ENCODE measurements at places on chromosomes 5 and 9. TPM values are rescaled to one million over a fixed set of nuclear protein-coding genes. Genes with fewer than 3 reads are reported as not detected.

KCNIP1 gene
- total RNA-seq, result not detected

CAPSL gene
- total RNA-seq, result 0.73 TPM

SPATA31A3 gene
- total RNA-seq, result not detected

FBP2 gene
- total RNA-seq, result not detected

FBN2 gene
- not detected for total RNA-seq

SLC36A2 gene
- total RNA-seq, result not detected

GBGT1 gene
- total RNA-seq, result 3.2 TPM

KCNT1 gene
- not detected for total RNA-seq

IL11RA gene
- total RNA-seq, result 19.3 TPM

F2RL1 gene
- total RNA-seq, result 2.3 TPM

OR1Q1 gene
- not detected for total RNA-seq

- H3K36me3 ChIP-seq, result no peaks in the 10 kb centered on the region
- no peak overlapping the region for H3K4me3 ChIP-seq
- no peaks in the 10 kb centered on the region for H3K4me1 ChIP-seq
- H3K27ac ChIP-seq, result no peak overlapping the region
These were observed 60.1 kb downstream of the BHMT start for GRCh38 chr5:79171635-79172245.

DNA sequence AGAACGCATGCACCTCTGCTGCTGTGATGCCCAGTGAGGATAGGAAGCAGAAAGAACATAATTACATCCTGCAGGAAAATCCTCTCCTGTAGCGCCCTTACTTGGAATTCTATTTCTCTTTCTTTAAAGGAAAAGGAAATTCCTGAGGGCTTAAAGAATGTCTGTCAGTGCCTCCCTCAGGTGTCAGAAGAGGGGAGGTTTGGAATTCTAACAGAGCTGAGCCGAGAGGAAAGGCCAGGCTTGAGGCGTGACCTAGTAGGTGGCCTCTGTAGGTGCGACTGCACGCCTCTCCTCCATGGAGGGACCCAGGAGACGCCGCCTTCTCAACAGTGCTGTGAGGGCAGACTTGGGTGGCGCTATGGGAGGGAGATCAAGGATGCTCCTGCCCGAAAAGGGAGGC is 55.9 kb upstream of the ERCC6L2 start:
- DNase-seq, result no peak
- no peak overlapping the region for H3K27ac ChIP-seq
- no peaks in the 10 kb centered on the region for H3K36me3 ChIP-seq
- H3K4me3 ChIP-seq, result no peak overlapping the region
- H3K4me1 ChIP-seq, result peaks cover 15% of the 10 kb centered on the region

- no peaks in the 10 kb centered on the region for H3K36me3 ChIP-seq
- no peaks in the 10 kb centered on the region for H3K27me3 ChIP-seq
- H3K4me3 ChIP-seq, result no peak overlapping the region
- no peak for DNase-seq
These were observed 368.3 kb downstream of the SPATA31D1 start for GRCh38 chr9:82356871-82357270.

DNA sequence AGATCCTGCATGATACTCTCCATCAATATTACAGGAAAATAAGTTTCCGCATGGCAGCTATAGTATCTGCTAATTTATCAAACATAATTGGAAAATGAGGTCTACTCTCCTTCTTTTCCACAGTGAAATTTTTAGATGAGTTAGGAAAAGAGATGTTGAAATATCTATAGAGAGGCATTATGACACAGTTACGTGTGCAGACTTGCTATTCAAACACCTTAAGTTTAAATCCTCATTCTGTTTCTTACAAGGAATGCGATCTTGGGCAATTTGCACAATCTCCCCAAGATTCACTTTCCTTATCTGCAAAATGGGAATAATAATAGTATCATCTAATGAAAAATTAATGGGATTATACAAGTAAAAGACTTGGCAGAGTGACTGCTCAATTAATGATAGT is 91.7 kb upstream of the SLCO6A1 start:
- peaks cover 3% of the 10 kb centered on the region for H3K27me3 ChIP-seq
- H3K4me3 ChIP-seq, result no peak overlapping the region
- no peak overlapping the region for H3K27ac ChIP-seq
- H3K36me3 ChIP-seq, result no peaks in the 10 kb centered on the region

- H3K27ac ChIP-seq, result no peak overlapping the region
- H3K36me3 ChIP-seq, result no peaks in the 10 kb centered on the region
- no peak overlapping the region for H3K4me3 ChIP-seq
- peaks cover 2% of the 10 kb centered on the region for H3K4me1 ChIP-seq
These were observed 8.3 kb upstream of the PSMB7 start for GRCh38 chr9:124423591-124423990.

GRCh38 chr9:5841771-5842573 is 9.1 kb upstream of the ERMP1 start:
- H3K36me3 ChIP-seq, result peaks cover 4% of the 10 kb centered on the region
- no peaks in the 10 kb centered on the region for H3K27me3 ChIP-seq
- peaks cover 65% of the 10 kb centered on the region for H3K4me1 ChIP-seq

- no peak overlapping the region for H3K4me3 ChIP-seq
- no peaks in the 10 kb centered on the region for H3K27me3 ChIP-seq
These were observed 17.7 kb downstream of the ZDHHC11B start for GRCh38 chr5:766666-767431.

GRCh38 chr5:130213607-130214006 is 309.3 kb downstream of the CHSY3 start:
- H3K4me3 ChIP-seq, result no peak overlapping the region
- no peak overlapping the region for H3K27ac ChIP-seq
- no peak for DNase-seq
- peaks cover 7% of the 10 kb centered on the region for H3K27me3 ChIP-seq
- H3K36me3 ChIP-seq, result no peaks in the 10 kb centered on the region
- H3K4me1 ChIP-seq, result no peaks in the 10 kb centered on the region

DNA sequence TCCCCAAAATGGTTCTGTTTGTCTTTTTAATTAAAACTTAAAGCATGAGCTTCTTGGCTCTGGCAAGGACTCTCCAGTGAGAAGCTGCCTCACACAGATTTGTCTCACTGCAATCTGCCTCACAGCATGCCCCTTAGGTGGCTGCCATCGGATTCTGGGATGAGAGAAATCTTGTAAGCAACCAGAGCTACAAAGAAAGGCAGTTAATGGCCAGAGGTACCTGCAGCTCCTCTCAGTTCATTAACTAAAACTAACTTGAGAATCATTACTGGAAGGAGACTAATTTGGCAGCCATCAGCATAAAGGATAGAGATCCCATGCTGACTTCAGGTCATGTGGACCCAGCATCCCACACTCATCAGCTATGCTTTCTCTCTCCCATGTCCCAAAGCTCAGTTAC is 220.6 kb upstream of the DMAC1 start:
- no peaks in the 10 kb centered on the region for H3K36me3 ChIP-seq
- H3K4me3 ChIP-seq, result no peak overlapping the region
- no peak overlapping the region for H3K27ac ChIP-seq
- H3K4me1 ChIP-seq, result no peaks in the 10 kb centered on the region

GRCh38 chr5:115341745-115342144 is 45.3 kb upstream of the CCDC112 start:
- no peak overlapping the region for H3K27ac ChIP-seq
- peaks cover 12% of the 10 kb centered on the region for H3K27me3 ChIP-seq
- no peak overlapping the region for H3K4me3 ChIP-seq
- DNase-seq, result no peak

GRCh38 chr9:82410866-82411265 is 422.3 kb downstream of the SPATA31D1 start:
- no peaks in the 10 kb centered on the region for H3K27me3 ChIP-seq
- no peak overlapping the region for H3K27ac ChIP-seq
- no peaks in the 10 kb centered on the region for H3K36me3 ChIP-seq
- H3K4me1 ChIP-seq, result no peaks in the 10 kb centered on the region
- DNase-seq, result no peak

GRCh38 chr5:107531308-107531707 is 139.4 kb downstream of the EFNA5 start:
- no peaks in the 10 kb centered on the region for H3K27me3 ChIP-seq
- no peak for DNase-seq
- no peak overlapping the region for H3K4me3 ChIP-seq
- no peaks in the 10 kb centered on the region for H3K36me3 ChIP-seq

GRCh38 chr5:122500245-122501088 is 188.4 kb downstream of the SNCAIP start:
- H3K4me1 ChIP-seq, result no peaks in the 10 kb centered on the region
- DNase-seq, result peak; percentile 16
- H3K4me3 ChIP-seq, result no peak overlapping the region
- no peak overlapping the region for H3K27ac ChIP-seq
- H3K36me3 ChIP-seq, result no peaks in the 10 kb centered on the region

DNA sequence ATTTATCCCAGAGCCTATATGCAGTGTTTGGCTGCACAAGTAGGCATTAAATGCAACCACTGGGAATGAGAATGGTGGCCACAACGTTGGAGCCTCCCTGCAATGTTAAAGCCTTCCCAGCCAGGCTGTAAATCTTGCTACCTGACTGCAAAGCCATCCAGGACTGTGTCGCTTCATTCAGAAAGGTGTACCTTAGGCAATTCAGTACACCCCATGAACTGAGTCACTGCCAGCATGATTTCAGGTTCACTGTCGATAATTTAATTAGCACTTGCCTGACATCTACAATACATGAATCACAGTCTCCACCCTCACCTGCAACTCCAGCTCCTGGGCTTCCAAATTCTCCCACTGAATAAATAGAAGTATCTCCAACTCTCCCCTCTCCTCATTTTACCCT is 108.4 kb downstream of the SLIT3 start:
- H3K4me1 ChIP-seq, result no peaks in the 10 kb centered on the region
- H3K4me3 ChIP-seq, result no peak overlapping the region
- DNase-seq, result no peak

GRCh38 chr5:139644001-139644456 is 4.1 kb upstream of the CXXC5 start:
- DNase-seq, result no peak
- no peak overlapping the region for H3K4me3 ChIP-seq
- no peaks in the 10 kb centered on the region for H3K4me1 ChIP-seq
- H3K27me3 ChIP-seq, result peaks cover 17% of the 10 kb centered on the region

GRCh38 chr9:82170866-82171265 is 182.3 kb downstream of the SPATA31D1 start:
- no peaks in the 10 kb centered on the region for H3K27me3 ChIP-seq
- no peak overlapping the region for H3K4me3 ChIP-seq
- H3K4me1 ChIP-seq, result no peaks in the 10 kb centered on the region
- no peak for DNase-seq

DNA sequence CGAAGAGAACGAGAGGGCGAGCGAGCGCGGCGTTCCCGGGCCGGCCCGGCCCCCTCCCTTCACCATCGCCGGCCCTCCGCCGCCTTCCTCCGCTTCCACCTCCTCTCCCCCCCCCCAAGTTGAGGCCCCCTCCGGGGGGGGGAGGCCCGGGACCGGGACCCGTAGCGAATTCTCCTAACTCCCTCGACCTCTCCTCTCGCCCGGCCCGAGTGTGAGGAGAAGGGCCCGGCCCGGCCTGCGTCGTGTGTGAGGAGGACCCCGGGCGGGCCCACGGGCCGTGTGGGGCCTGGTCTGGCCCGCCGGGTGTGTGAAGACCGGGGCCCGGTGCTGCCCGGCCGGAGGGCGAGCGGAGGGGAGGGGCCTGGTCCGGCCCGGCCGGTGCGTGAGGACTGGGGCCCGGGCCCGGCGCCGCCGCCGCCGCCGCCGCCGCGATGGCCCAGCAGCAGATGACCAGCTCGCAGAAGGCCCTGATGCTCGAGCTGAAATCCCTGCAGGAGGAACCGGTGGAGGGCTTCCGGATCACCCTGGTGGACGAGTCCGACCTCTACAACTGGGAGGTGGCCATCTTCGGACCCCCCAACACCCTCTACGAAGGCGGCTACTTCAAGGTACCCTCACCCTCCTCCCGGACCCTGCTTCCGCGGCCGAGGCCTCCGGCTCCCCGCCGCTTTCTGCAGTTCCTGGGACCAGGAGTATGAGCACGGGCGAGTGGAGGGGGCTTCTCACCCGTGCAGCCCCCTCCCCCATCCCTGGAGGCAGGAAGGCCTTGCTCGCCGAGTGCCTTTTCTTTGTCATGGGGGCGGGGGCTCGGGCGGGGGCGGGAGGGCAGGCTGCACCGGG is 587 bp downstream of the UBE2R2 start:
- no peaks in the 10 kb centered on the region for H3K27me3 ChIP-seq
- peak overlapping the region; percentile 82 for H3K4me3 ChIP-seq
- DNase-seq, result peak; percentile 73
- peak overlapping the region; percentile 93 for H3K27ac ChIP-seq
- peaks cover 5% of the 10 kb centered on the region for H3K36me3 ChIP-seq

GRCh38 chr9:93945400-93946337 is 9.5 kb downstream of the BARX1 start:
- H3K4me1 ChIP-seq, result peaks cover 24% of the 10 kb centered on the region
- no peak for DNase-seq
- H3K36me3 ChIP-seq, result no peaks in the 10 kb centered on the region
- no peak overlapping the region for H3K27ac ChIP-seq
- peaks cover 82% of the 10 kb centered on the region for H3K27me3 ChIP-seq
- peak overlapping the region; percentile 17 for H3K4me3 ChIP-seq

- H3K4me1 ChIP-seq, result no peaks in the 10 kb centered on the region
- H3K27ac ChIP-seq, result no peak overlapping the region
- H3K4me3 ChIP-seq, result no peak overlapping the region
These were observed 441.2 kb upstream of the CHD1 start for GRCh38 chr5:99369797-99370593.

DNA sequence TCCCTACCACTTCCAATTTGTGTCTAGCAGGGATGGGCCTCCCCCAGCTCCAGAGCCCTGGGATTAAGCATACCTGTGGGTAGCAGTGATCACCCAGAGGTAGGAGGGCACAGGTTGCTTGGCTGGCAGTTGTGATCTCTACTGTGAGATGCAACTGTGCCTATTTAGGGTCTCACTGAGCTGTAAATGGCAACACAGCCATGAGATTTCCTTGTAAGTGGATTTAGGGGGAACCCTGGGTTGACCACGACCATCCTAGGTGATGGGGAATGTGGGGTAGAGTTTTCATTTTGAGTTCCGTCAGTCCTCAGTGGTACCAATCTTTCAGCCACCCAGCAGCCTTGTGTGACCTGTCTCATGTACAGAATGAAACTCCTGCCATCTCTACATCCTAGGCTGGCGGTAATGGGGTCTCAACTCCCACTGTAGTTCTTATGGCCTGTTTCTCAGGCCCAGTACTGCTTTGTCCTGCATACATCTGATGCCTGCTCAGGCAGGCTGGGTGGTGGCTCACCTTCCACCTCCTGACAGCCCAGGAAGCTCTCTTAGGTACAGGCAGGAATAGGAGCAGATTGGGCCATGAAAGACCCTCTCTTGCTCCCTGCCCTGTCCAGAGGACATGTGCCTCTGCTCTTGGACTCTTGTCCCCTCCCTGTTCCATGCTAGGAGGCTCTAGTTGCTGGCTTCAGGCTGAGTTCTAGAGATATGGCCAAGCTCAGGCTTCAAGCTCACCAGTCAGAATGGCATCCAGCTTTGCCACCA is 8.1 kb downstream of the HNRNPAB start:
- DNase-seq, result no peak
- H3K27ac ChIP-seq, result peak overlapping the region; percentile 49
- peaks cover 60% of the 10 kb centered on the region for H3K36me3 ChIP-seq
- H3K4me3 ChIP-seq, result no peak overlapping the region
- no peaks in the 10 kb centered on the region for H3K27me3 ChIP-seq

Data from activated CD4-positive, alpha-beta memory T cell treated with anti-CD3 and anti-CD28 coated beads for 36 hours (primary cell).